ENCODE measurements at places on chromosomes 2 and 18.

GRCh38 chr2:136378712-136379595 lies 261.0 kb upstream of the CXCR4 start:
- DNase-seq = peak; percentile 80

DNA sequence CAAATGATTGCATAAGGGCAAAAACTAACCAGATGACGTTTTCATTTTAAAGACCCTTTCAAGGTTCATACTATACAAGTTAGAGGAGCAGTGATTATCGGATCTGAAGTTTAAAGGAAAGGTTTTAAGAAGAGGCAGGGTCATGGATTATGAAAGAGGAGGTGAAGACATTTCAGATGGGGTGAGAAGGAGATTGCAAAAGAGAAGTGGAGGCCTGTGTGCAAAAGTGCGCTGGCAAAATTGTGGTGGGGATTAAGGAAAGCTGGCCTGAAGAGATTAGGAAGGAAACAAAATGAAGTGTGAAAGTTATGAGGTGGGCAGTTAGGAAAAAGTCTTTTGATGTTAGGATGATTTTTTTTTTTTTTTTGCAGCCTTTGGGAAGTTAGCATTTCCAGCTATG lies 935.7 kb upstream of the FAM98A start:
- DNase-seq = no peak

DNA sequence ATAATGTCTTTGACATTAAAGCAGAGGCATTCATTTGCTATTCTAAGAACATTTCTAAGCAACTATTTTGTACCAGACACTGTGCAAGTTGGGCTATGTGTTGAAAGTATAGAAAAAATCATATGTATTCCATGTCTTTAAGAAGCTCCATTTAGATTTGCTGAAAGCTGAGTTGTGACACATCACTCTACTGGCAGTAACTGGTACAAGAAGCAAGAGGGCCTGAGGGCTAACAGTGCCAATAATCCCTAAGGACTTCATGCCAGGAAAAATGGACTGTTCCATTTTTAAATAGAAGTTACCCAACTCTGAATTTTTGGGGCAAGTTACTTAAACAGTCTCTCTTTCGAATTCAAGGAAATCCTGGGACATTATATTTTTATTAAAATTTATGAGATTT lies 178.7 kb downstream of the SRBD1 start:
- no peak for DNase-seq

DNA sequence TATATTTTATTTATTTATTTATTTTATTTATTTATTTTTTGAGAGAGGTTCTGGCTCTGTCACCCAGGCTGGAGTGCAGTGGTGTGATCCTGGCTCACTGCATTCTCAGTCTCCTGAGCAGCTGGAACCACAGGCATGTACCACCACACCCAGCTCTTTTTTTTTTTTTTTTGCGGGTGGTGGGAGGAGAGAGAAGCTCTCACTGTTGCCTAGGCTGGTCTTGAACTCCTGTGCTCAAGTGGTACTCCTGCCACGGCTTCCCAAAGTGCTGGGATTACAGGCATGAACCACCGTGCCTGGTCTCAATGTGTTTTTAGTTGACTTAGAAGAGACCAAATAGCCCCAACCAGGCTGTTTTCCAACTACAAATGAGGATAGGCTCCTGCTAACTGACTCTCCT lies 80.7 kb downstream of the PDCL3 start:
- no peak for DNase-seq

DNA sequence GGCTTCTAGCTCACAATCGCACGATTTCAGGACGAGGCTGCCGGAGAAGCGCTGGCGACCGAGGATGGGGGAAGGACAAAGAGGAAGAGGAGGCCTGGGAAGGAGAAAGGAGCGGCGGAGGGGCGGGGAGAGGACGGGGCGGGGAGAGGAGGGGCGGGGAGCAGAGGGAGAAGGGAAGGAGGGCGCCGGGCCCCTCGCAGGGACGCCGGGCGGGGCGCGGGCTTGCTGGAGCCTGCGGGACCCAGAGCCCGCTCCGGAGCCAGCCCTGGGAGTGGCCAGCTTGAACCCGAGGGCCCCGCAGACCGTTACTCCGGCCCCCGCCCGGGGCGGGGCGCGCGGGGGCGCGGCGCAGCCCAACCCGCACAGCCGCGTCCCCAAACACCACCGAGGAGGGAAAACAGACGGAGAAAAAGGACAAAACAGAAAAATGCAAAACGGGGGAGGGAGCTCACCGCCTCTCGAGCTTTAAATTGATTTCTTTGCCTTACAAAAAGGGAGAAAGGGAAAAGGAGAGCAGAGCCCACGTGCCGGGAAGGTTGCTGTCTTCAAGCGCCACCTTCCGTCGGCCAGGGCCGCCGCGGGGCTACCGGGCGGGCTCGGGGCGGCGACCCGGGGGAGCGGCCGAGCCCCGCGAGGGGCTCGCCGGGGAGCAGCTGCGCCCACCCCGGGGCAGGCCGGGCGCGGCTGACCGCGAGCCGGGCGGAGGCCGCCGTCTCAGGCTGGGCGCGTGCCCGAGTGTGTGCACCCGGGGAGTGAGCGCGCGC lies 781 bp upstream of the SOX11 start:
- no peak for DNase-seq

- no peak for DNase-seq
These were observed 706.5 kb upstream of the FAM98A start for GRCh38 chr2:34305587-34305986.

GRCh38 chr2:107932979-107933378 lies 53.3 kb upstream of the SLC5A7 start:
- DNase-seq = no peak

DNA sequence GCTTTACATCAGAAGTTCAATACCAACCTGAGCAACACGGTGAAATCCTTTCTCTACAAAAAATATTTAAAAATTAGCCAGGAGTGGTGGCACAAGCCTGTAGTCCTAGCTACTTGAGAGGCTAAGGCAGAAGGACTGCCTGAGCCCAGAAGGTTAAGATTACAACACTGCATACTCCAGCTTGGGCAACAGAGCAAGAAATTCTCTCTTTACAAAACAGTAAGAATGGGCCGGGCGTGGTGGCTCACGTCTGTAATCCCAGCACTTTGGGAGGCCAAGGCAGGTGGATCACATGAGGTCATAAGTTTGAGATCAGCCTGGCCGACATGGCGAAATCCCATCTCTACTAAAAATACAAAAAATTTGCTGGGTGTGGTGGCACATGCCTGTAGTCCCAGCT lies 113.2 kb downstream of the USP34 start:
- no peak for DNase-seq

GRCh38 chr2:18860179-18860578 lies 270.8 kb upstream of the NT5C1B start:
- no peak for DNase-seq

GRCh38 chr2:29108225-29108624 lies 7.0 kb upstream of the CLIP4 start:
- peak; percentile 71 for DNase-seq

- DNase-seq = no peak
These were observed 89.9 kb upstream of the HPCAL1 start for GRCh38 chr2:10212827-10213226.

DNA sequence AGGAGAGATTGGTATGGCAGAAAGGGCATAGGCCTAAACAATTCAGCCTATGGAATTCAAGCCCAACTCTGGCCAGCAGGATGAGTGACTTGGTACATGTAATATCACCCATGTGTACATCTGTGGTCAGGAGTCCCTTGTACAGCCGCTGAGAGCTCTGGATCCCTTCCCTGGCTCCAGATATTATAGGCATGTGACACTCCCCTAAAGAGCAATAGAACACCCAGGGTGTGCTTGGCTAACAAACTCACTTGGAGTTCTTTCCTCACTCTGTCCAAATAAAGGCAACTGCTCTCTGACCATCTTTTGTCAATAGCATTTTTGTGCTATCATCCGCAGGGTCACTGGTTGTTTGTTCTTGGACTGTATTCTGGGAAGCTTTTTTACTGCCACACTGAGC lies 197.4 kb upstream of the NCKAP5 start:
- DNase-seq = no peak

- peak; percentile 20 for DNase-seq
These were observed 115.8 kb upstream of the NOSTRIN start for GRCh38 chr2:168686452-168687191.

DNA sequence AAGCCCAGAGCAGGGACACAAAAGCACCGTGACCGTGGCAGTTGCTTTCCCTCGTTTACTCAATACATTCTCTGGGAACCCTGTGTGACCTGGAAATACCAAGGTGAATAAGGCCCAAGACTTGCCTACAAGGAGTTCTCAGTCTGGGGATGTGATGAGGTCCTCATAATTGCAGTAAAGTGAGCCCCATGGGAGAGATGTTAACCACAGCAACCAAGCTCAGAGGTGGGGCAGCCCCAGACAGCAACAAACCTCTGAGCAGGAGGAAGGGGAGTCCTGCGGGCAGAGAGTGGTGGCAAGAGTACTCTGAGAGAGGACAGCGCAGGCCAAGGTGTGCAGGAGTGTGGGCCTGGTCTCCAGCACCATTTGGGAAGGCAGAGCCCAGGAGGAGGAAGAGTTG lies 91.6 kb downstream of the TTC32 start:
- DNase-seq = no peak

DNA sequence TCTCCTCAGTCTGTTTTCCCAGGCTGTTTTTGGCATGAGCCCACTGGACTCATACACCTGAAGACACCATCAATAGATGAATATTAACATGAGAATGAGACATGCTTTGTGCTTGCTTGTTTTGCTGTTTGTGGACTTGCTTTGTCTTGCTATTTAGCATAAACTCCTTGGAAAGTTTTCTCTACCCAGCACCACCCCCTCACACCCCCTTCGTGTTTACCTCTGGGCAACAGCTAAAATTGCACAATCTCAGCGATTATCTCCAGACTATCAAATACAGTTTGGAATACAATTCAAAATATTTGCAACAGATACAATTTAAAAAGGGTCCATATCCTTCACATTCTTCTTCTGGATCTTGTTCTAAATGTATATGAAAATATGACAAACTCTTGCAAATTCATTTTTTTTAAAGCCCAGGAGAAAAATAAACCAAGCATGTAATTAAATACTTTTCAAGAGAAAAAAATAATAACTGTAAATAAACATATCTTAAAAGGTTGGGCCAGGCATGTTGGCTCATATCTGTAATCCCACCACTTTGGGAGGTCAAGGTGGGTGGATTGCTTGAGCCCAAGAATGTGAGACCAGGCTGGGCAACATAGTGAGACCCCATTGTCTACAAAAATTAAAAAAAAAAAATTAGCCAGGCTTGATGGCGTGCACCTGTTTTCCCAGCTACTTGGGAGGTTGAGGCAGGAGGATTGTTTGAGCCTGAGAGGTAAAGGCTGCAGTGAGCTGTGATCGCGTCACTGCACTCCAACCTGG lies 32.3 kb upstream of the PMAIP1 start:
- DNase-seq = no peak

GRCh38 chr2:175892046-175892445 lies 110.0 kb downstream of the LNPK start:
- no peak for DNase-seq

DNA sequence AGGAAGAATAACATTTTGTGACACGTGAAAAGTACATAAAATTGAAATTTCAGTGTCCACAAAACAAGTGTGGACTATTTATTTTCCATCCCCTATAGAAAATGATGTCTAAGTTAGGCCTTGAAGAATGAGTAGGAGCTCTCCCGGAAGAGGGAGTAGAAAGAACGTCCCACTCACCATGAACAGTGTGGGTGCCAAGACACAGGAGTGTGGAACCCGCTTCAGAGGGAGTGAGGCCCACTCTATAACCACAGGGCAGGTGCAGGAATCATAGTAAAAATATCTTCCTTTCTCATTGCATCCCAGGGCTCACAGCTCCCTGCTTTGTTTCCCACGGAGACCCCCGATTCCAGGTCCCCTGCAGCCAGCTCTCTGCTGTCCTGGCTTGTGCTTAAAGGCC lies 5.2 kb downstream of the KCNF1 start:
- DNase-seq = no peak

DNA sequence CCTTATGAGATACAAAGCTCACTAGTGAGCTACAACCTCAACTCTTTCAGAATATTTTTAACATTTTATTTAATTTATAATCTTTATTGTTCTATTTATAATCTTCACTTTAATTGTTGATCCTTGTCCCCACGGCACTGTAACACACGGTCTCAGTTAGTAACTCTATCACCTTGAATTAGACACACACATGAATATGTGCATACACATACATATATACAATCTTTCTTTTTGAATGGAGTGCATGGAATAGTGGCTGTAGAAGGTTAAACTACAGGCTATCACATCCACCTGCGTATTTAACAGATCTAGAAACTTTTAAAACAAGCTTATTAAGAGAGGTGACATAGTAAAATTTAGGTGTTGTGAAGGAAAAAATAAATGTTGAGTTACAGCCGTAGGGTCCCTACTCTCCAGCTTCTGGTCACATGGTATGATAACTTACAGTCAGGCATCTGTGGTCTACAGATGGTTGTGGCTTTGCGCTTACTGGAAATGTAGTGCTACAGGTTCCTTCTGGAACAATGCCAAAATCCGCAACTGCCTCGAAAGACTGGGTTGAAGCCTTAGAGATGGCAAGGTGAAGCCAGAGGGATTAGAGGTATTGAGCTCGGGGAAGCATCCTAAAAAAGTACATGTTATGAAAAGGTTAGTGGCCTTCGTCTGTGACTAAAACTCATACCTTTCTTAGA lies 1324.1 kb upstream of the SLC39A10 start:
- DNase-seq = no peak

GRCh38 chr18:48844271-48844670 lies 106.5 kb downstream of the SMAD7 start:
- DNase-seq = no peak

GRCh38 chr2:37891846-37892435 lies 33.1 kb upstream of the RMDN2 start:
- no peak for DNase-seq

DNA sequence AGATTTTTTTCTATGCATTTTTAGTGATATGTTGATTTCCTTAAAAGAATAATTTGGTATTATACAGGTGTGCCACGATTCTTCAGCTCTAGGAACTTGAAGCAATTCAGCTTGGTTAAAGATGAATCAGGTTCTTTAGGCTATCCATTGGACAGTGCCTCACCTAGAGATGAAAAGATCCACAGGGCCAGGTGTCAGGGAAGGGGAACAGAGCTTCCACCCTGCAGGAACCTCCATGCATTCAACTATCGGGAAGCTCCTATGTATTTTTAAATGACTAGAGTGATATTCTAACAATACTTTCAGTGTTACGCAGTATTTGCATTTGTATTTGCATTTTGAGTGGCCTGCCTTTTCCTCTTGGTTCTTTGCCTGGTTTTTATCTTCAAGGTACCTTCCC lies 40.2 kb downstream of the PKP4 start:
- no peak for DNase-seq

GRCh38 chr2:48209214-48209885 lies 303.1 kb upstream of the FBXO11 start:
- DNase-seq = peak; percentile 46

DNA sequence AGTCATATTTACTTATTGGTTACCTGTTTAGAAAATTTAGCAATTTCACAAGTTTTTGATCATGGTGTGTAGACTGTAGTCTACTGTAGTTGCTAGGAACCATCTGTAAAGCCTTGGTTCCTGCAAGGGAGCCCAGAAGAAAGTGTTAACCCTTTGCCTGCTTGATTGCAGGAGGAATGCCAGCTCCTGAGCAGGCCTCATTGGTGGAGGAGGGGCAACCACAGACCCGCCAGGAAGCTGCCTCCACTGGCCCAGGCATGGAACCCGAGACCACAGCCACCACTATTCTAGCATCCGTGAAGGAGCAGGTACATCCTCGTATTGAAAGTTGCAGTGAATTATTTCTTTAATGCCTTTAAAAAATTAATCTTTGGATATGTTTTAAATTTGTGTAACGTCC lies 76.3 kb downstream of the PKP4 start:
- no peak for DNase-seq
